Cortex of kidney (tissue), 1 donor: ENCODE measurements at places on chromosomes 5 and 9.

DNA sequence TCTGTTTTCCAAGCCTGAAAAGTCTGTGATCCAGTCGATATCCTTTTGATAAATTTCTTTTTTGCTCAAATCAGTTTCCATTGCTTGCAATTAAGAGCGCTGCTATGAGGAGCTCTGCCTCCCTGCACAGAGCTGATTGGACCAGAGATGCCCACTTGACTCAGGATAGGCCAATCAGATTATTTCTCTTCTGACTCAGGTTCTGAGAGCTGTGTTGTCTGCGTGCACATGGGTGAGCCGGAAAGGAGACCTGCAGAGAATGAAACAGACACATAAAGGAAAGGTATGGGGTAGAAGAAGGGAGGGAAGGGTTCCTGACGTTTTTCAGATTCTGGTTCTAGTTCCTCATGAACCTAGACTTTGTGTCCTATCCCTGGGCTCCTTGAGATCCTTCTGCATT lies 15.8 kb upstream of the FABP6 start:
- no peak for DNase-seq

DNA sequence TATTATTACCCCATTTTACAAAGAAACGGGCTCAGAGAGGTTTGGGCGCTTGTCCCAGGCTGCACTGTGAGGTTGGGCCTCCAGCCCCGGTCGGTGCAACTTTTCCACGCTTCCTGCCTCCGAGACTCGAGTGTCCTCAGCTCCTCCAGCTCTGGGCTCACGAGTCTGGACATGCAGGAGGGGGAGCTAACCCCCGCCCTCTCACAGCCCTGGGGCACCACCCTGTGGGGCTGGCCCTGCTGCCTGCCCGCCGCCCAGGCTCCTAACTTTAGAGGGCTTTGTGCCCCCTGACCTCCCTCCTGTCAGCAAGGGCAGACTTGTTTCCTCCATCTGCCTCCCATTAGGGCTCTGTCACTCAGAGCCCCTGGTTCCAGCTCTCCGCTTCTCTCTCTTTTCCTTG lies 4.3 kb upstream of the ASB6 start:
- DNase-seq: no peak

GRCh38 chr5:16536818-16537217 lies 71.2 kb upstream of the ZNF622 start:
- no peak for DNase-seq

- no peak for DNase-seq
Measured at GRCh38 chr5:67120032-67120431, 76.6 kb downstream of the CD180 start.

DNA sequence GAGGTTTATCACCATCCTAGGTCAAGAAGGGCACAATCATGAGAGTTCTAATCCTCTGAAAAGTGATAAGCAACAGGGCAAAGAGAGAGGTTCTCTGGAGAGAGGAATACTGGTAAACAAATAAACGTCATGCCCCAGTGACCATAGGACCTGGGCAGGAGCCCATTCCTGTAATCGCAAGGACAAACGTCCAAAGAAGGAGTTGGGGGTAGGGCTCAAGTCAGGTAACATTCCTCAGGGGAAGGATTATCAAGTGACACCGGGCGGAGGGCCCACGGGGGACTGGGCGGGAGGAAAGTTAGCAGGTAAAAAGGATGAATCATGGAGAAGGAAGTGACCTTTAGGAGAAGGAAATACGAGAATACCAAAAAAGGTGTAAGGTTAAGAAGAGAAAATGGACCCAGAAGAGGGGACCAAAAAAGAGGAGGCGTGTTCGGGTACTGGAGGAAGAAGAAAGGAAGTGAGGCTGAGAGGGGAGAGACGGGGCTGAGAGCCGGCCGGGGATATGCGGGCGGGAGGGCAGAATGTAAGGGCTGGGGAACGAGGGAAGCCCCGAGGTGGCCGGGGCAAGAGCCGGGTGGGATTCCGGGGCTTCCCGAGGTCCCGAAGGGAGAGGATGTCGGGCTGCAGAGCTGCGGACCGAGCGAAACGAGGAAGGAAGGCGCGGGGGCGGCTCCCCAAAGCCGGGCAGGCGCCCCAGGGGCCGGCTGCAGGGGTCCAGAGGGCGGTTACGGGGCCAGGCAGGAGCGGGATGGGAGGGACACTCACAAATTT lies 583 bp downstream of the DIAPH1 start:
- no peak for DNase-seq

- no peak for DNase-seq
Measured at GRCh38 chr9:34382879-34383278, 6.2 kb upstream of the MYORG start.

DNA sequence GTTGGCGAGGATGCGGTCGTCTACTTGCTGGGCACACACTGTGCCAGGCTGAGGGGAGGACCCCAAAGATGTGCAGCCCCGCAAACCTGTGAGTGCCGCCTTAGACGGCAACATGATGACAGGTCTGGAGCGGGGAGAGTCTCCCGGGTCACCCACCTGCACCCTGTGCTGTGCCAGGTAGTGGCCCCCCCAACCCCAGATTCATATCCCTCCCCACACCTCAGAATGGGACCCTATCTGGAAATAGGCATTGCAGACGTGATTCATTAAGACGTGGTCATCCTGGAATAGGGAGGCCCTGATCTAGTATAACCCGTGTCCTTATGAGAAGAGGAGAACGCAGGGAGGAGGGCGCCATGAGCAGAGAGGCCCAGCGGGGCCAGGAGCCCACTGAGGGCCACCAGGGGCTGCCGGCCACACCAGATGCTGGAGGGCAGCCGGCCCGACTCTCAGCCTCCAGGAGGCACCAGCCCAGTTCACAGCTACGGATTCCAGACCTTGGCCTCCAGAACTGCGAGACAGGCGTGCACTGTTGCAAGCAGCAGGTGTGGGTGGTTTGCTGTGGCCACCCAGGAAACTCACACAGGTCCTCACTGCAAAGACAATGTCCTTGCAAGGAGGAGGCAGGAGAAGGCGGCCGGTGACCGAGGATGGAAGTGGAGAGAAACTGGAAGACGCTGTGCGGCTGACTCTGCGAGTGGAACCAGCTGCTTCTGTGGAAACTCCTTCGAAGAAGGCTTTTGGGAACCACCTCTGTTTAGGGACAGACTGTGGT lies 131.9 kb upstream of the LPCAT1 start:
- no peak for DNase-seq

DNA sequence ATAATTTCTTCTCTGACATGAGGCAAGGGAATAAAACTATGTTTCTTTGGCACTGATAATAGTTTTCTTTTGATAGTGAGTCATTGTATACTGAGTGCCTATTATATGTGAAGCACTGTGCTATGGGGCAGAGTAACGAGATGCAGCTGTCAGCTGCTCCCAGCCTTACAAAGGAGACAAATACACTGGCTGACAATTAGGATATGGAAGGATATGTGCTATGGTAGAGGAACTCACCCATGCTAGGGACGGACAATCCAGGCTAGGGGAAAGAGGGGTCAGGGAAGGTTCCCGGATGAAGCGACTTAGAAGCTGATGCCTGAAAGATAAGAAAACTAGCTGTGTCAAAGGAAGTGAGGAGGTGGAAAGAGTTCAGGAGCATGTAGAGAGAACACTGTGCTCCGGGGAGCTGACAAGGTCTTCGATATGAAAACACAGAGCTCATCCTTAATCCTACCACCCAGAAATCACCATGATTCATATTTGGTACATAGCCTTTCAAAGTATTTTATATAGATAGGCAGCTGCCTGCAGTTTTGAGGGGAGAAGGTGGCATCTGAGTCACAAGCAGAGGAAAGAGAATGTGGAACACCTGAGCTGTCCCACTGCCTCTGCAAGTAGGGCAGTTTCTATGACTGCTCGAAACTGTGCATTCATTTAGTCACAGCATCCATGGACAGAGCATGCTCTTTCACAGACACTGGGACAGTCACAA lies 12.1 kb downstream of the BSPRY start:
- no peak for DNase-seq

DNA sequence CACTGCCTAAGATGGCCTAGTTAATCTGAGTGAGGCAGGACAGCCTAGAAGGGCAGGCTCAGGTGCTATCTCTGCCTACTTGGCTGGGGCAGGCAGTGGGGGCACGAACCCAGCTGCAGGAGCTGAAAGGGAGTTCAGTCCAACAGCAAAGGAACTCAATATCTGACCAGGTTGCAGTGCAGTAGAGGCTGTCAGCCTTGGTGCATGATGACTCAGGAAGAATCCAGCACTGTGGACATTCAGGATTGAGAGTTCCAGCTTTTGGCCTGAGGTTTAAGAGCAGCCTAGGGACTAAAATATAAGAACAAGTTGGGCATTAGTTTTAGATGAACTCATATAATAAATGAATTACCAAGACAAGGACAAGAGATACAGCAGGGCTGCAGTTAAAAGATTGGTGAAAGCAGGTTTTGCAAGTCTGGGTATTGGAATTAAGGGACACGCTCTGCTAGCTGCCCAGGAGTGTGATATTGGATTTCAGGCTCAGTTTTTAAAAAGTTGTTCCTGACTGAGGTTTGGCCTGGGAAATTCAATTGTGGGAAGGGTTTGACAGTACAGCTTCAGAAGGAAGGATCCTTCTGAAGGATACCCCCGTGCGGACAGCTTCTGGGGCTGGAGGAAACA lies 64.7 kb upstream of the ATG10 start:
- DNase-seq: no peak

DNA sequence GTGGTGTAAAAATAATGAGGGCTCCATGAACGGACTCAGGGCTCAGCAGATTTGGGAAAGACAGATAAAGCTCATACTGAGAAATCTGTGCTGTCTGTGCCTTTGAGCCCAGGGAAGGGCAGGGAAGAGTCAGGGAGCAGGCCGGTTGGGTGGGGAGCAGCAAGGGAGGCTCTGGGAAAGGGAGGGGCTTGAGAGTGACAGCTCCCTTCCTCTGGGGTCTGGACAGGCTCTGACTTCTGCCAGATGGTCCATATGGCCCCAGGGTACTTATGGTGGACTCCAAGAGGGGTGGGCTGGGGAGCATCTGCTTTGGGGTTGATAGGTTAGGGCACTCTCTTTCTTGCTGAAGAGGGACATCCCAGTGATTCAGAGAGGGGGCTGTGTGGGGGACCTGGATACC lies 2.1 kb downstream of the NPR2 start:
- DNase-seq: no peak

- DNase-seq: no peak
Measured at GRCh38 chr5:52840277-52841050, 52.7 kb downstream of the ITGA1 start.

- DNase-seq: no peak
Measured at GRCh38 chr5:76482984-76483383, 79.9 kb downstream of the IQGAP2 start.

DNA sequence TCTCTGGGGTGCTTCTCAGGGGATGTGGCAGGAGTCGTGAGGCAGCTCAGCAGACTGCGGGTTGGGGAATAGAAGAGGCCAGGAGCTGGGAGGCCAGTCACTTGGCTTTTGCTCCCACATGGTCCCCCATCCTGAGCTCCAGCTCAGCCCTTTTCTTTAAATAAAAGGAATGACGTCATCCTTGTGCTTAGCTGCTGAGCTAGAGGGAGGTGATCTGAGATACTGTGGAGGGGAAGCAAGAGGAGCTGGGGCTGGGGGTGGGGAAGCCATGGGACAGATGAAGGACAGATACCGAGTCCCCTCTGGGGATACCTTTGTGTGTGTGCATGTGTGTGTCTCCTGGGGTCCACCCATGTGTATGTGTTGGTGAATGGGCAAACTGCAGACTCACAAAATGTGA lies 89.0 kb upstream of the ARAP3 start:
- DNase-seq: no peak

DNA sequence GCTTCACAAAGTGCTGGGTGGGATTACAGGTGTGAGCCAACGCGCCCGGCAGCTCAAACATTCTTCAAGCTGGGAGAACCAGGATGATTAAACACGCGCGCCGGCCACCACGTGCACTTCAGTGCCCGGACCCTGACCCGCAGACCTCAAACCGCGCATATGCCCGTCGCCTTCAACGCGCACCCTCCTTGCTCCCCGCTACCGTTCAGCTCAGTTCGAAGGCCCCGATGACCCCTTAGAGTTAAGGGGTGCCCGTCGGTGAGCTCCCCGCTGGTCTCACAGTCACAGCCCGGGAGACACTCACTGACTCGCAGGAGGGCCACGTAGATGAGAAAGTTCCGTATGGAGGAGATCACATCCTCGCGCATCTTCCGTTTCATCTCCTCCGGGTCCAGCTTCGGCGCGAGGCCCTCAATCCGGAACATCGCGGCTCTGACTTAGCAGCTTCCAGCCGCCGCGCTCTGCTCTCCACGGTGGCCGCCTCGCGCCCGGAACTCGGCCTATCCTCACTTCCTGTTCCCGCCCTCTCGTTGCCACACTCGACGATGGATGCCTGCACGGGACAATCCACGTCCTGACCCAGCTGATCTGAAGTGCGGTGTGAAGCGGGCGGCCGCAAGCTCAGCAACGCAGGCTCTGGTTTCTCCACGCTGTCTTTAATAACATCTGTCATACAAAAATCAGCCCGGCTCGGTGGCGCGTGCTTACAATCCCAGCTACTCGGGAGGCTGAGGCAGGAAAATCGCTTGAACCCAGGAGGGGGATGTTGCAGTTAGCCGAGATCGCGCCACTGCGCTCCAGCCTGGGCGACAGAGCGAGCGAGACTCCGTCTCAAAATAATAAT lies at the start of gene TOMM5:
TOMM5 (minus strand) TSS at position 490 of the 844 bp plus-strand sequence; CDS start at position 425, 65 bp downstream.
- DNase-seq: no peak

GRCh38 chr9:126702151-126703001 lies 88.6 kb downstream of the LMX1B start:
- no peak for DNase-seq

DNA sequence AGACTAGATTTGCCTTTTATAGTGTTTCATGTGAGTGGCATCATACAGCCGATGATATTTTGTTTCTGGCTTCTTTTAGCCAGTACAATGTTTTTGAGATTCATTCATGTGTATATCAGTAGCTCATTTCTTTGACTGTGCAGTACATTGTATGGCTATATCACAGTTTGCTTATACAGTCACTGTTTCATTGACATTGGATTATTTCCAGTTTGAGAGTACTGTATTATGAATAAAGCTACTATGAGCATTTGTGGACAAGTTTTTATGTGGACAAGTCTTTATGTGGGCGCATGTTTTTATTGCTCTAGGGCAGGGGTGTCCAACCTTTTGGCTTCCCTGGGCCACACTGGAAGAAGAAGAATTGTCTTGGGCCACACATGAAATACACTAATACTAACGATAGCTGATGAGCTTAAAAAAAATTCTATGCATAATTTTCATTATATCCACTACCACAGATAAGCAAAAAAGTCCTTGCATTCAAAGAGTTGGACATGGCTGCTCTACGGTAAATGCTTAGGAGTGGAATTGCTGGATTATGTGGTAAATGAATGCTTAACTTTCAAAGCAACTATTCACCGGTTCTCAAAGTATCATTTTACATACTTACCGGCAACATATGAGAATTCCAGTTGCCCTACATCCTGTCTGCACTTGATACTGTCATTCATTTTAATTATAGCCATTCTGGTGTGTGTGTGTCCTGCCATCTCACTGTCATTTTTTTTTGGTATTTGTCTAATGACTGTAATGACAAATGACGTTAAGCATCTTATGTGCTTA lies 177.8 kb downstream of the RGS3 start:
- no peak for DNase-seq
